Stimulated activated CD8-positive, alpha-beta memory T cell treated with anti-CD3 and anti-CD28 coated beads, Interleukin-2, amount 100 ng/mL, for 1 hour (primary cell): ENCODE measurements at places on chromosomes 7 and 10.

DNA sequence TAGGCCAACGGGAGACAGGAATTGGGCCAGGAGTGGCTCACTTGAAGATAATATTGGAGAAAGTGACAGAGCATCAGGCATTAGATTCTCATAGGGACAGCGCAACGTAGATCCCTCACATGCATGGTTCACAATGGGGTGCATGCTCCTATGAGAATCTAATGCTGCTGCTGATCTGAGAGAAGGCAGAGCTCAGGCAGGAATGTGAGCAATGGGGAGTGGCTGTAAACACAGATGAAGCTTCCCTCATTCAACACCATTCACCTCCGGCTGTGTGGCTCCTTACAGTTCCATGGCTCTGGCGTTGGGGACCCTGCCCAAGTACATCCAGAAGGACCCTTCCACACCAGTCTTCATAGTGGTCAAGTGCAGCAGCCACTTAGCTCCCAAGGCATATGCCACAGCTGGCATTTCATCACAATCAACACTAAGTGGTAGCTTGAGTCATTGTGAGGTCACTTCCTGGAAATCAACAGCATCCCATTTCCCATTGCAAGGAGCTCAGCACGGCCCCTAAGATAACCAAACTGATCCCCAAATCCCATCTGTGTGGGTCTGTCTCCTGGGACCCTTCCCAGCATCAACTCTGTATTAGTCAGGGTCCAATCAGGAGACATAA lies 174.5 kb downstream of the TPST1 start:
- no peak for DNase-seq

DNA sequence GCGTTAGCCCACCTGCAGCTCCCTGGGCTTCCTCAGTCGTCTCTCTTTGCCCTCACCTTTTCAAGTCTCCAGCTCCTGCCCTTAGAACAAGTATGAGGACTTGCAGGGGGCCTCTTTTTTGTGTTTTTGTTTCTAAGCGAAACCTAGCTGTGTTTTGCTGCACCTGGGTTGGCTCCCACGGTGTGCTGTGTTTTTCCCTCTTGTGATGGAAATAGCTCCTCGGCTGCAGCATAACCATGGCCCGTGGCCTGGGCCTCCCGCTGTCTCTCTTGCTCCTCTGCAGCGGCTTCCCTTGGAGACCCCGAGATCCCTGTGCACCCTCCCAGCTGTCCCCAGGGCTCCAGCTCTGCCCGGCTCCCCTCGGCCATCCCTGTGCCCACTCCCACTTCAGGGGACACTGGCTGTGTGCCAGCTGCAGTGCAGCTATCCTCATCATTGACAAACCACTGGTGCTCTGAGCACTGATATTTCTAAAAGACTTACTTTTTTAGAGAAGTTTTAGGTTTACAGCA lies 75.6 kb upstream of the TCERG1L start:
- no peak for DNase-seq

GRCh38 chr7:24572016-24572392 lies 1.2 kb upstream of the PALS2 start:
- no peak for DNase-seq

- DNase-seq: no peak
Measured at GRCh38 chr10:19302117-19302516, 253.5 kb downstream of the MALRD1 start.

DNA sequence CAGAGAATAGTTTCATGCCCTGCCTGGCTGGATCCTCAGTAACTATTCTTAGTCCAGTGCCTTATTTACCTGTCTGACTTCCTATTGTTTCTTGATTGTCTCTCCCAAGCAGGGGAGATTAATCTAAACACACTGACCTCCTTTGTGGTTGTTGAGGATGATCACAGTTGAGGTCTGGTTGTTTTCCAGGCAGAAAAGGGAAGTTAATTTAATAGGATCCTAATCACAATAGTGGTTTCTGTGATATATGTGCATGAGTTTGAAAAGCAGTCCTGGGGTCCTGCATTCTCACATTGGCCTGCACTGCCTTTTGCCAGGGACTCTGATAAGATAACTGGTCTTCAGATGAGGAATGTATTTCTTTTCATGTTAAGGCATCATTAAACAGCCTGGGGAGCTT lies 130.1 kb downstream of the SND1 start:
- DNase-seq: no peak

GRCh38 chr7:57482-58255 lies 134.7 kb upstream of the FAM20C start:
- no peak for DNase-seq

GRCh38 chr7:98571986-98572385 lies 45.1 kb upstream of the NPTX2 start:
- no peak for DNase-seq

GRCh38 chr7:51349820-51350545 lies 33.4 kb upstream of the COBL start:
- DNase-seq: no peak

DNA sequence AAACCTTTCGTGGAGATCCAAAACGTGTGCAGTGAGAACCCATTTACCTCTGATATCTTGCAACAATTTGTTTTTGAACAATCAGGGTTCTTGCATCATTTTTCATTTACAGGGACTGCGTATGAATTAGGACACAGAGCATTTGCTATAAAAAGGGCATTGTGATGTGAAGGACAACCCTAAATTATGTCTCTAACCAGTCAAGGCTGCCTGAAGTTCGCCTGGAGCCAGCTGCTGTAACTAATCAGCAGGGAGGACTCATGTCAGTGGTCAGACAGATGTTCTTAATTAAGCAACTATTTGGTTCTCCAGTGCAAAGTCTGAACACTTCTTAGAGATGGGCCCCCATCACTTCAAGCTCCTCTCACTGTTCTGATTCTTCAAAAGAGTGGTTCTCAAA lies 674.8 kb downstream of the KCNMA1 start:
- no peak for DNase-seq

DNA sequence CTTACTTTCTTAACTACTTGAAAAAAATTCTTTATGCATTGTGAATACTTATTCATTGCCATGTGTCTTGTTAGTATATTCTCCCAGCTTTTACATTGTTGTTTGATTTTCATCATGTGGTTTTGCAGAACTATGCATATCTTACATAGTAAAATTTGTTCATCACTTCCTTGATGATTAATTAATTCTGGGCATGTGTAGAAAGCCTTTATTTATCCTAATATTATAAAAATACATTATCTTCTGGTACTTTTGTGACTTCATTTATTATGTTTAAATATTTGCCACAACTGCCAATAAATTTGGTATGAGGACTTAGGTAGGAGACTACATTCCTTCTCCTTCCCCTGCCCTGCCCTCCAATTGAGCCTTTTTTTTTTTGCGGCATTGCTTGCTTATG lies 166.0 kb upstream of the ZNF32 start:
- DNase-seq: no peak

DNA sequence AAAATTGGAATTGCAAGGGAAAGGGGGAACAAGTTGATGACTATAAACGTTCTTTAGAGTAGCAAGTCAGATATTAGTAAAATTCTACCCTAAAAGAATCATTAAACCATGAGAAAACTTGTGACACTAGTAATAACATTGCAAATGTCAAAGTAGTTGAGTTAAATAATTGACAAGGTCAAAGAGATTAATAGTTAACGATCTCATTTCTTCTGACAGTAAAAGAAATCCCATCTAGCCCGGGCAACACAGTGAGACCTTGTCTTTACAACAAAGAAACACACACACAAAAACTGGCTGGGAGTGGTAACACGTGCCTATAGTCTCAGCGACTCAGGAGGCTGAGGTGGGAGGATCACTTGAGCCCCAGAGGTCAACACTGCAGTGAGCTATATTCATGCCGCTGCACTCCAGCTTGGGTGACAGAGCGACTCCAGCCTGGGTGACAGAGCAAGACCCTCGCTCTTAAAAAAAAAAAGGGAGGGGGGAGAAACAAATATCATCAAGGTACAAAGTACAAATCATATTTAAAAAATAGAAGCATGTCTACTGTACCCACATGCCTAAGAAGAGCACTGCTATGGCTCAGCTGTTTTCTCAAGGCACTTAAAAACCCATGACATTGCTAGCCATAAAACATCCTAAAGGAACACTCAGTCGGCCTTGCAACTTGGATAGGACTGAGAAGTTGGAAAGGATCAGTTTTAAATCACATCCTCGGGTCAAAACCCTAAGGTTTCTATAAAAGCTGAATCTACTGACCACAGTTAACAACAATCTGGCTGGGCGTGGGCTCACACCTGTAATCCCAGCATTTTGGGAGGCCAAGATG lies 401.1 kb downstream of the PARD3 start:
- no peak for DNase-seq

DNA sequence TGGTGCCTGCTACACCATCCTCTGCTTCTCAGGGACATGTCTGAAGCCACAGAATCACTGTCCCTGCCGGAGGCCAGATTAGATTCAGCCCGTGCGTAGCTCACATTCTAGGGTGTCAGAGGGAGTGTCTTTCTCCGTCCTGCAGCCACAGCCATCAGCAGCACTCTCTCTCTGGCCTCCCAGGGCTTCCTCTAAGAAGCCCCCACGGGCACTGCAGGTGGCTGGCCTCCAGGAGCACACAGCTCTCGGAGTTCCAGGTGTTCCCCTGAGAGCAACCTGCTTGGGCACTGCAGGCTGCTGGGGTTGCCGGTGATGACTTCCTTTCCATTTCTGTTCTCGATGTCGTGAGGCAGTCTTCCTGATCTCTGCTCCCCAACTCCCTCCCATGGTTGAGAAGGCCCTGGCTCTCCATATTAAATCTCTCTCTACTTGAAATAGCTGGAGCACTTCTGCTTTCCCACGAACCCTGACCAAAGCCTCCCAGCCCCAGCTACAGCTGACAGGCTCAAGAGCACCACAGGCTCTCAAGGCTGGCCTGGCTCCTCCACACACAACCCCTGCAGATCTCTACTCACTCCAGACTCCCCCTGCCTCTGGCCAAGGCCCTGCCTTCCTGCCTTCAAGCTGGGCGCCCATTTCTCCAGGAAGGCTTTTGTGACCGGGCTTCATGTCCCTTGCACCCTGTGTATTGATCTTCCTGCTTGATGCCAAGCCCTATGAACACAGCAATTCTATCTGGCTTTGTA lies 49.0 kb upstream of the TMEM72 start:
- DNase-seq: no peak

DNA sequence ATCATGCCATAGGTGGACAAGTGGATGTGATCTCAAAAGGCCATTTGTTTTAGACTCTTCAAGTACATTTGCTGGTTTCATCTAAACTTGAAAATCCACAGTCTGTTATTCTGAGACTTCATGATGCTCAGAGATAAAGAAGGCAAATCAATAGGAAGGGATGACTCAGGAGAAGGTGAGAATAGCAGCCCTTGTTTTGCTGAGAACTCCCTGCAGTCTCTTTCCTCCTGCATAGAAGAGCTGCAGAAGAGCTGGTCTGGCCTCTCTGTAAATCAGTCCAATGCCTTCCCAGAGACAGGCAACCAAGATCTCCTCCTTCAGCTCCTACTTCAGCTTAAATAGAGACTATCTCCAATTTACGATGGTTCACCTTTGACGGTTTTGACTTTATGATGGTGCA lies 4.0 kb upstream of the BAIAP2L1 start:
- no peak for DNase-seq

DNA sequence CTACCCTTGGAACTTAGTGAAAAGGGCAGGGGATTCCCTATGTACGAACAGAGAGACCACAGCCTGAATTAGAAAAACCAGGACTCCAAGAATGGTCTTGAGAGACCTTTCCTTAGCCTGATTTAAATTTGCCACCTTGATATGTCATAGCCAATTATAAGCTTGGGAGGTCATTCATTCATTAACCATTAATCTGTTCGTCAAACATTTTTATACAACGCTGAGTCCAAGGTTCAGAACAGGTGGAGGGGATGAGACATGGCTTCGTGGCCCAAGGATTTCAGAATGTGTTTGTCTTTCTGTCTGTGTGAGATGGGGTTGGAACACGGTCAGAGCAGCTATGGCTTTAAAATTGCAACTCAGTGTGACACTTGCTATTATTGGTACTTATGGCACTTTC lies 158.0 kb downstream of the PAXIP1 start:
- DNase-seq: no peak

GRCh38 chr10:21260066-21260465 lies 265.4 kb downstream of the SKIDA1 start:
- no peak for DNase-seq

DNA sequence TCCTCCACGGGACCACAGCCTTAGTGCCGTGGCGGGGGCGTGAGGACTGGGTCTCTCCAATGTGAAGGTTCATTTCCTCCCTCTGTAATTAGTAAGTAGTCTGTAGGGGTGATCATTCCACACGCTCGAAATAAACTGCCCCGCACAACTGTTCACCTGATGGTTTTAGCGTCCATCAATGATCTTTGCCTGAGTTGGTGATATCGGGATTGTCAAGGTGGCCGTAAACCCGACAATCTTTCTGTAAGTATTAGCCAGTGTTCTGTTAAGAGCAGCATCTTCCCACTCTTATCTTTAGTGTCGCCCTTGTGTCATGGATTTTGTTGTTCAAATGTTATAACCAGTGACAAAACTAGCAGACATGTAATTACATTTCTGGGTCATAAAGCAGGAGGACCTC lies 17.7 kb downstream of the AGAP3 start:
- no peak for DNase-seq

DNA sequence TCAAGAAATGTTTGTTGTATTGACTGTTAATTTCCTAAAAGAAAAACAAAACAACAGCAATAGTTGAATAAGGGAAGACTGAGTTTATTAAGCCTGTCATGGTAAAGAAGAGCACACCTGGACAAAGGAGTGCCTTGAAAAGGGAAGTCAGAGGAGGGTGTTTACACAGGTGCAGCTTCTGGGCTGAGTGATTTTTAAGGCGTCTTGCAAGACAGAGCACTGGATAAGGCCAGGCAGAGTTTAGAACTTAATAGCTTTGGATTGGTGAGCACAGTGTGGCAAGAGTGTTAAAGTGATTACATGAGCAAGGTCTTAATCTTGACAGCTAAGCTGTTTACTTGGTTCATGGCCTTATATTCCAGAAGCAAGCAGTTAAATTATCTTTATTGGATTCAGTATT lies 423.2 kb downstream of the CNTNAP2 start:
- no peak for DNase-seq

- no peak for DNase-seq
Measured at GRCh38 chr7:133060004-133060403, 21.9 kb downstream of the CHCHD3 start.

GRCh38 chr7:28395831-28396230 lies 16.5 kb upstream of the CREB5 start:
- DNase-seq: no peak

- DNase-seq: no peak
Measured at GRCh38 chr10:127117125-127117524, 79.3 kb downstream of the INSYN2A start.

- DNase-seq: no peak
Measured at GRCh38 chr10:117248750-117249465, 8.0 kb downstream of the SLC18A2 start.

- no peak for DNase-seq
Measured at GRCh38 chr7:81590131-81590530, 179.7 kb downstream of the HGF start.

GRCh38 chr10:1019362-1019761 lies 6.3 kb downstream of the IDI2 start:
- DNase-seq: no peak
